ENCODE measurements at places on chromosomes 7 and 10.

DNA sequence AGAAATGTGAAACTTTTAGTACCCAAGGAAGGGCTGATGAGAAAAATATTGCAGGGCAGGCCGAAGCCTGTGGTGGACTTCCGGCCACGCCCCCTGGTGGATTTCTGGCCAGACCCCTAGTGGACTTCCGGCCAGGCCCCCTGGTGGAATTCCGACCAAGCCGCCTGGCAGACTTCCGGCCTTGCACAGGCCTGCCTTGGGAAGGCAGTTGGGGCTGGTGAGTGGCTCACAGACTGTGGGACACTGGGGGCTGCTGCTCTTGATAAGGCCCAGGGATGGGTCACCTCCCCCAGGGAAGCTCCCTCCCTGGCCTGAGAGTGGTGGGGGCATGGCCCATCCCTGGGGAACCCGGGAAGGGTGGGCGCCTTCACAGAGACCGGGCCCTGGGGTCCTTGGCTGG lies 116.4 kb upstream of the MKI67 start:
- DNase-seq: no peak

GRCh38 chr7:143005632-143006260 lies 21.2 kb downstream of the OR9A2 start:
- DNase-seq: no peak

DNA sequence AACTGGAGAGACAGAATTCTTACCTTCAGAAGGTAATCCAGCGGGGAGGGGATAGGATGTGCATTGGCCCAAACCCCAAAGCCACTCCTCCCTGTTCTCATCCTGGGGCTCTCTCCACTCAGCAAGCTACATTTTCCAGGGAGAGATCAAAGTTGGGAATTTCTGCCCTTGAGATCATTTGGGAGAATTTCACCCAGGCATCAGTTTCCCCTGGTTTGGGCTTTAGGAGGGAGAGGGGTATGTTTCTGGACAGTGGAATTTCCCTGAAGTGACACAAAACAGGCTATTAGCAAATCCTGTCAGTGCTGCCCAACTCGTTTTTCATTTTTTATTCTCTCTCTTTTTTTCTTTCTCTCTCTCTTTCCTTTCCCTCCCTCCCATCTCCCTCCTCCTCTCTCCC lies 35.7 kb downstream of the CYP17A1 start:
- DNase-seq: no peak

DNA sequence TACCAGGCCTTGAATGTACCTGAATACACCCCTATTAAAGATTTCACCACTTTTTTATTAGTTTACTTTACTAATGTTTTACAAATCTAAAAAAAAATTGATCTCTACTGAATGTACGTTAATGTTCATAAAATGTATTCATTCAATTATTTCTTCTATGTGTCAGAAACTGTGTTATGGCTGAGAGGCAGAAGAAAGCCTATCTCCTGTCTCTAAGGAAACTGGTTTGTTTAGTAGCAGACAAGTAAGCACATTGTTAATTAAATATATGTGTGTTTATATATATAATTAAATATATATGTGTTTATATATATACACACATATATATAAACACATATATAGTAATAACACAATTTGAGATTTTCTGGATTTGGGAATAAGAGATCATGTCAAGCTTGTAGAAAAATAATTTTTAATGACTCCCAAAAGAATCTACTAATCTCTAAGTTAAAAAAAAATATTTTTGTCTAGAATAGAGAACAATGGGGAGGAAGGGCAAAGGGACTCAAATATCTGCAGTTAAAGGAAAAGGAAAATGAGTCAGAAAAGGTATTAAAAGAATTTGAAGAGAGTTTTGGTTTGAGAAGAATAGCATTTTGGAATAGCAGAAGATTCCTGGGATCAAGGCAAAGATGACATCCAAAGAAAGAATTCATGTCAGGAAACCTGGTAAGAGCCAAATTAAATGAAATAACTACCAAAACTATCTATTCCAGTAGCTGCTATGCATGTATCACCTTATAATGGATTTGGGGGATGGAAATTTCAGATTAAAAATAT lies 92.1 kb downstream of the CH25H start:
- DNase-seq: no peak

- DNase-seq: no peak
These were observed 7.2 kb downstream of the NOM1 start for GRCh38 chr7:156956727-156957126.

GRCh38 chr7:99129001-99129400 lies 14.9 kb downstream of the SMURF1 start:
- DNase-seq: no peak

- no peak for DNase-seq
These were observed 2.5 kb downstream of the ACSL5 start for GRCh38 chr10:112376396-112376790.

DNA sequence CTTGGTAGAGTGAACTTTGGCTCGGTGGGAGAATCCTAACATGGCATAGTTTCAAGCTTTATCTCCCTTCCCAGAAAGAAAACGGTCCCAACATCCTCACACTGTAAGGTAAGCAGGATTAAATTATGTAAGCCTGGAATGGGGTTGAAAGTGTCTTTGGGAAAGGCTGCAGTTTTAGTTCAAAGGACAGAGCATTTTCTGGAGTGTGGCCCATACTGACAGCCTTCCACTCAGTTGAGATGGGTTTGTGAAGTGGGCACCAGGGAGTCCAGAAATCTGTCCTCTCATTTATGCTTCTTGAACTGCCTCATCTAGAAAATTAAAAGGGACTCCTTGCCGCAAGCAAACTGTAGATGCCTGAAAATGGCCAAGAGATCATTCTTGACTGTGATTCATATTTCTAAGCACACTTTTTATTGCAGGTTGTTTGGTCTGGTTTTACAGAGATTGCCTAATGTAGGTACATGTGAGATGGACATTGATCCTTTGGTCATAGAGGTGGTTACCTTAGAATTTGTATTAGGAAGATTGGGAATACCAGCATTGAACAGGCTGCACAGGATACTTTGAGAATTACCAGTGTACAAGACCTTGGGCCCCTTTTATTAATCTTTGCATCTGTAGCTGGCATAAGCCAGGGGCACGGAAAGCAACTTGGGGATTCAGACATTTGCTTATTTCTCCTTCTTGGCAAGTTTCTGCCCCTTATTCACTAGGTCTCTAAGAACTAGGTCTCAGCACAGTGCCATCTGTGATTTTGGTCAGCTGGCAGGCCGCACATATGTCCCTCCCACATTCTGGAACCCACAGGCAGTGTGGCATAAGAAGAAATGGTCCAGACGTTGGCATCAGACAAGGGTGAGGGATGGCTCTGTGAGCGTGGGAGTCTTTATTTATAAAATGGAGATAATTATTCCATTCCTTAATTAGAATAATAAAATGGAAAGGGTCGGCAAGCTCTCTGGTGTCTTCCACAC lies 125.9 kb downstream of the GLCCI1 start:
- no peak for DNase-seq

- no peak for DNase-seq
These were observed 459 bp upstream of the FEZF1 start for GRCh38 chr7:122304996-122305421.

DNA sequence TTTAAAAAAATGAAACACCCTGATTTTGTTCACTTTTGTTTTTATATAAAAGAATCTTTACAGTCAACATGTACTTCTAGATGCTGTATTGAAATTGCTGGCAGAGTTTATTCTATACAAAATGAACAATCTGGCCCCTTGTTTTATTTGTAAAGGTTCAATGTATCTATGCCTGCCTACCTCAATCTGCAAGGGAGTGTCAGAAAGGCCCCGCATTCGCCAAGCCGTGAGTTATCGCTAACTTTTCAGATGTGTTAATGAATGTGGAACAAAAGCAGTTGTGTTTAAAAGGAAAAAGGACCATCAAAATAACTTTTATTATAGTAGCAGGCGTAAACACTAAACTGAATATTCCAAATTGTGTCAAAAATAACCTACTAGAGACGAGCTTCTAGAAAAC lies 14.6 kb downstream of the LUC7L2 start:
- DNase-seq: no peak

- no peak for DNase-seq
These were observed 90.7 kb downstream of the NHLRC2 start for GRCh38 chr10:113945075-113945686.

DNA sequence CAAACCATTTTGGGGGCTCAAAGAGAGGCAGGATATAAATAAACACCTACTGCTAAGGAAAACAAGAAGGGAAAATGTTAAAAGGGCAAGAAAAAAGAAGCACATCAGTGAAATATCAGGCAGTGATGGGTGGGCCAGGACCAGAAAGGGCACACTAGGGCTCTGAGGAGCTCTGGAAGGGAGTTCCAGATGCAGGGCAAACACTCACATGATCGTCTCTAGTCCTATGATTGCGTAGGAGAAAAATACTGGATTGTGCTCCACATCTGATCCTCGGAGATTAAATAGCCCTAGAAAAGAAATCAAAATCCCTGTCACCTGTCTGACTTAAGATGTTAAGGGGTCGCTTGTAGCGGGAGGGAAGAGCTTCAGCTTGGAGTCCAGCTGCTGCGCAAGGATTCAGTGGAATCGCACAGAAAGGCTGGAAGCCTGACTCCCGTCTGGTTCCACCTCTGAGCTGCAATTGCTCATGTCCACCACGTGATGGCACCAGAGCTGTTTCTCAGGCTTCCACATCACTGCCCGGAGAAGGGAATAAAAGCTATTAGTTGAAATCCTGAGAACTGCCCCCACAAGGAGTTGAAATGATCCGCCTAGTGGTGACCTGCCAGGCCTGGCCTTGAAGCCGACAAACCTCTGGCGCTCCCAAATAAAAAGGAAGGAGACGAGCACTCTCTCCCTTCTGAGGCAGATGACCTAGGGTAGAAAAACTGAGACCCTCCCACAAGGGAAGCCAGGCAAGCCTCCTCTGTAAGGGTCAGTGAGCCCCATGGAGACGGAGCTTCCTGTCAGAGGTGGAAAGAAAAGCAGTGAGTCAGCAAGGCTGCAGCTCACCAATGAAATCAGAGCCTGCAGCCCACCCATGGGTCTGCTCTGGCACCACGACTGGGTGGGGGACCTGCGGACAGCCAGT lies 39.2 kb downstream of the XPNPEP1 start:
- no peak for DNase-seq

GRCh38 chr10:24133835-24134234 lies 75.1 kb upstream of the KIAA1217 start:
- no peak for DNase-seq

DNA sequence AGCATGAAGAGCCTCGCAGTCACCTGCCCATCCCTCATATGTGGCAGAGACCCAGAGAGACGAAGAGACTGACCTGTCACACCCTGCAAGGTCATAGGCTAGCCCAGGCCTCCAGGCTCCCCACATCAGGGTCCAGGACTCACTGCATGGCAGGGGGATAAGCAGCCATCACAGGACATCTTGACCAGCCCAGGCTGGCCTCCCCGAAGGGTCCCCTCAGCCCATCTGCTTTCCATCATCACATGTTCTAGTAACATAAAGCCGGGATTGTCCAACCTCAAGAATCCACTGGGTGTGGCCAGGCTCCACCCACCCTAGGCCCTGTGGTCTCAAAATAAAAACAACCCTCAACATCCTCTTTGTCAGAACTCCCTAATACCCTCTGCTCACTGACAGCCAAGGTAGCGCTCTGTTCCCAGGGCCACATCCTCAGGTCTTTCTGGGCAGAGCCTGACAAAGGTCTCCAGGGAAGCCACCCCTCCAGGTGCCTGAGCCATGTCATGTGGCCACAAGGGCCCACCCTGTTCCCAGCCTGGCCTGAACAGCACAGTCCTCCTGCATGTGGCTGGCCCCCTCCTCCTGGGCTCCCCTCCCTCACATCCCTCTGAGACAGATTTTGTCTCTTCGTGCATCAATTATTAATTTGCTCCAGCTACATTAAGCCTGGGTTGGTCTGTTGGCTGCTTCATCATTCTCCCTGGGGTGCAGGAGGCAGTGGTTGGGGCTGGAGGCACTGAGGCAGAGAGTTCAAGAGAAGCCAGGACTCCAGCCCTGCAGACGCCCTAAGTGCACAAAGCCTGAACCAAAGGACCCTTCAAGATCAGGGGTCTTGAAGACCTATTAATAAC lies 131.8 kb upstream of the UNC5B start:
- no peak for DNase-seq

- DNase-seq: no peak
These were observed 23.4 kb downstream of the ATOH7 start for GRCh38 chr10:68208424-68209042.

DNA sequence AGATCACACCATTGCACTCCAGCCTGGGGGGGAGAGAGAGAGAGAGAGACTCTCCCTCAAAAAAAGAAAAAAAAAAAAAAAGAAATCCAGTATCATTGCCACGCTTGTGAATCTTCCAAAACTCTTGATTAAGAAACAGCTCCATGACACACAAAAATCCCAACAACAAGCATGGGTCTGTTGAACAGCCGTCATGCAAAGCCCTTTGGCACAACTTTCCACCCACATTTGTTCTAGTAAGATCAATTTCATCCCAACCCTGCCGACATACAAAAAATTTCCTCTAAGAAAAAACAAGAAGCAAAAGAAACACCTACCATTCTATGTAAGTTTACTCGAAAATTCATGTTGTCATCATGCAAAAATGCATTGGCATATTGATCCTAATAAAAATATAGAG lies 62.8 kb downstream of the ARMH3 start:
- DNase-seq: no peak

- DNase-seq: no peak
These were observed 52.6 kb upstream of the BET1 start for GRCh38 chr7:94056796-94057207.

DNA sequence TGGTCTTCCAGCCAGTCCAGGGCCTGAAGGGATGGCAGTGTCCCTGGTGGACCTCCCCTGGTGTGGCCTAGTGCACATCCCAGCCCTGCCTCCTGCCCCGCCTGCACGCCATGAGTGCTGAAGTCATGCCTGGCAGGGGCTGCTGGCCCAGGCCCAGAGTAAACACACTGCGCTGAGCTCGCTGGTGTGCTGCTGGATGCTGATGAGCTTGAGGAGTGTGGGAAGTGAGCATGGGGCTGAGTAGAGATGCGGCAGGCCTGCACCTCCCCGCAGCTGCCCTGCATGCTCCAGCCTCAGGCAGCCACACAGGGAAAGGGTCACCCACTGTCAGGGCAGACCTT lies 43.2 kb downstream of the HTRA1 start:
- DNase-seq: no peak

DNA sequence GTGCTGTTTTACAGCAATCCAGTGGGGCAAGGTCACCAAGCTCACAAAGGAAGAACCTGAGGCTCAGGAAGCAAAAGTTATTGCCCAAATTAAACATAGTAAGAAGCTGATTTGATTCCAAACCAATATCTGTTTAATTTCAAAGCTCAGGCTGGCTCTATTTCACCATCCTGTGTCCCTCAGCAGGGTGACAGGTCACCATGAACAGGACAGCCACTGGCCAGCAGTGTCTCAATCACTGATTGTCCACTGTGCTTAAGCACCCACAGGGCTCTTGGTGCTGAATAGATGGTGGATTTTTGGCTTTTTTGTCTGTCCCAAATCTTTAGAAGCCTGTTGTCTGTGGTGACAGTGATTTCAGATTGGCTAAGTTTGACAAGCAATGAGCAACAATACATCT lies 146.4 kb upstream of the ZNF32 start:
- no peak for DNase-seq

GRCh38 chr7:83649701-83650100 lies 762 bp upstream of the SEMA3E start:
- DNase-seq: no peak

- no peak for DNase-seq
These were observed 458.9 kb downstream of the TYW1 start for GRCh38 chr7:67455508-67455907.

- no peak for DNase-seq
These were observed 1090.7 kb downstream of the DNAJB9 start for GRCh38 chr7:109660401-109660800.
